ENCODE measurements at places on chromosomes 12 and 14.

- DNase-seq = no peak
Measured at GRCh38 chr12:105977652-105978051, 161.1 kb downstream of the NUAK1 start.

- no peak for DNase-seq
Measured at GRCh38 chr12:48985475-48985897, 7.4 kb downstream of the WNT1 start.

DNA sequence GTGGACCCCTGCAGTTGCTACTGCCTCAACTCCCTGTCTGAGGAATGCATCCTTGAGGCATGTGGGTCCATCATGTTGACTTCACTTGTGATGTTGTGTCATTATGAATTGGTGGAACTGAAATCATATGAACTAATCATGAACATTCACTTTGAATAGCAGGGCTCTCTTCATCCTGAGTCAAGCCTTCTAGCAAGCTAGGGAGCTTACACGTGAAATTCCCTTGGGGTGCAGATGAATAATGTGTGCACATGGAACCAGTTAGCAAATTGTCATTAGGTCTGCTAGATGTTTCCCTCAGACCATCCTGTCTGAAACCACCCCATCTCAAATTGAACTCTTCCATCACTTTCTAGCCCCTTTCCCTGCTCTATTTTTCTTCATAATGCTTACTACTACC lies 3.6 kb downstream of the COQ6 start:
- DNase-seq = no peak

GRCh38 chr12:123449249-123449733 lies 8.6 kb upstream of the SNRNP35 start:
- no peak for DNase-seq

- peak; percentile 9 for DNase-seq
Measured at GRCh38 chr12:76586764-76587395, 27.3 kb upstream of the OSBPL8 start.

DNA sequence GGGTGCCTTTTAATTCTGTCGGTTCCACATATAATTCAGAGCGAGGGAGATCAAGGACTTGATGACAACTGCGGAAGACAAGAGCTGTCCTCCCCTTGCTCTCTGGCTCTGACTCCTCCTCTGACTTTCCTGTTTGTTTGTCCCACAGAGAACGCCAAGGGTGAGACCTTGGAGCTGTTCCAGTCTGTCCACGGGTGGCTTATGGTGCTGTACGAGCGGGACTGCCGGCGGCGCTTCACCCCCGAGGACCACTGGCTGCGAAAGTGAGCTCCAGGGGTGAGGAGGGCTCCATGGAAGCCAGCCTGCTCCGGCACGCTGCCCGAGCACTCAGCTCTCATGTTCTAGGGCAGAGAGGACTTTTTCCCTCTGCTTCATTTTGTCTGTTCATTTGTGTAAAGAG lies 32.8 kb downstream of the UBE3B start:
- DNase-seq = no peak

DNA sequence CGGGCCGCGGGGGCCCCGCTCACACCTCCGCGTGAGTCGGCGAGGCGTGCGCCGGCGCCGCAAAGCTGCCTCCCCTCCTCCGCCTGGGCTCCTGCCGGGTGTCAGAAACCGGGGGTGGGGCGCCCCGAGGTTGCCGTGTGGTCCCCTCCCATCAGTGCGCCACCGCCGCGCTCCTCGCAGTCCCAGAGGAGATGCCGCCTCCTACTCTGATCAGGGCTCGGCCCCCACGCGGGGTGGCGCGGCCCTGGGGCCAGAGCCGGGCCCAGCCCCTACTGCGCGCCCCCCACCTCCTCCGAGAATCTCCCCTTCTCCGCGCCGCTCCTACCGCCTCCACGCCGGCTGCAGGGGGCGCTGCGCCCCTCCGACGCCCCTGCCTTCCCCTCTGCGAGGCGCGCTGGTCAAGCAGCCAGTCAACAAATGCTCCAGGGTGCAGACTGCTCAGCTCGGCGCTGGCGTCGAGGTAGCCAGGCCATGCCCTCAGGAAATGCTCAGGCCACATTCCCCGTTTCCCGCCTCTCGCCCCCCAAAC lies 467 bp upstream of the JAG2 start:
- peak; percentile 77 for DNase-seq

DNA sequence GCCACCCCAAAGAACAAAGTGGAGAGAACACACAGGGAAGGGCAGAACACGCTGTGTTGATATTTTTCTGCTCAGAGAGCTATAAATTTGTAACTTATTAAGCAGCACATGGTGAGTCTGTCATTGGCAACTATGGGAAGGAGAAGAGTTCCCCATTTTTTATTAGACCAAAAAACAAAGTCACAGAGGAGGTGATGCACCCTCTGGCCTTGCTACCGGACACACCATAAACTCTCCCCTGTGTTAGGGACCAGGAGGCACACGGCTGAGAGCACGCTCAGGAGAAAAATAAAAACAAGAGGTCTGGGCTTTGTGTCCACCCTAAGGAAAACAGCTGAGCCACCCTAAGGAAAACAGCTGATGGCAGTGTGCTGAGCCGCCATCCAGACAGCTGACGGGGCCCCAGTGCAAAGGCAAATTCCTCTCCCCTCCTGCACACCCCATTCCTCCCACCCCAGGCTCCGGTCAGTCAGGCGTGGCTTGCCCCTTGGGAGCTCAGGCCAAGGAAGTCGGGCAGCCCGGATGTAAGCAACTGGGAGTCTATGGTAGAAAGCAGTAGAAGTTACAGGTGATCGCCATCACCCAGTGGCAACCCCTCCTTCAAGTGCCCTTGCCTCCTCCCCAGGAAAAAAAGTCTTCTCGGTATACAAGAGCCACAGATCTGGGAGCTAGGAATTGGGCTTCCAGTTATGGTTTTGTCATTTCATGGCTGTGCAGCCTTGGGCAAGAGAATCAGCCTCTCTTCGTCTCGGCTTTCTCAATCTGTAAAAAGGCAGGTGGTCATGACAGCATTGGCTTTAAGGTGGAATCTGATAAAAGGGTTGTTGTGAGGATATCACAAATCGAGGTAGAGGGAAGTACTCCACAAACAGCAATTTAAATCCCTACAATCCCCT lies 2.4 kb downstream of the PXN start:
- DNase-seq = no peak

DNA sequence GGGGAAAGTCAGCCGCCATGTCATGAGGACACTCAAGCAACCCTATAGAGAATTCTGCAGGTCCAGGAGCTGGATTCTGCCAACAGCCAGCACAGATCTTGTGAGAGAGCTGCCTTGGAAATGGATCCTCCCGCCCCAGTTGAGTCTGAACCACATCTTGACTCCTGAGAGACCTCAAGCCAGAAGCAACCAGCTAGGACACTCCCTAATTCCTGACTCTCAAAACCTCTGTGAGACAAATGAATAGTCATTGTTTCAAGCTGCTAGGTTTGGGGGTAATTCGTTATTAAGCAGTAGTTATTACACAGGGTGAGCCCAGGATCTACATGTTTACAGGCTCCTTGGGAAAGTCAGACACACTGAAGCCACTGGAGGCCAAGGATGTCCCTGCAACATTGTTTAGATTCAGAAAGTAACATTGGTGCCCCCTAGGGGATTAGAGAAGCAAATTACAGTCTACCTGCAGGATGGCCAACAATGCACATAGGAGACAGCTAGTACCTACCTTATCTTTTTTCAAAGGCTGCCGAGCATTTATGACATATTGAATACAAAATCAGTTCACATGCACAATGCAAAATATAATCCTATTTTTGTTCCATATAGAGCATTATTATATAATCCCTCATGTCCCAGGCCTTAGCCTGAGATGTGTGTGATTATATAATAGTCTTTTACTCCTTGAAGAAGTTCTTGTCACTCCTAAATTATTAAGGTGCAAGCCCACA lies 57.9 kb upstream of the FICD start:
- peak; percentile 70 for DNase-seq

GRCh38 chr12:78864870-78865463 lies 393 bp downstream of the SYT1 start:
- DNase-seq = peak; percentile 2

- no peak for DNase-seq
Measured at GRCh38 chr12:125300249-125300648, 235.0 kb downstream of the AACS start.

GRCh38 chr12:108129017-108129812 lies at the start of gene WSCD2:
Gene WSCD2, plus strand, starts transcription at chr12:108129288. Its CDS starts 66,545 bp downstream, at chr12:108195833.
- DNase-seq = peak; percentile 13

- DNase-seq = no peak
Measured at GRCh38 chr12:52436000-52436827, 2.0 kb upstream of the KRT75 start.

GRCh38 chr12:75543529-75543928 lies 32.1 kb upstream of the KRR1 start:
- no peak for DNase-seq

GRCh38 chr12:57552306-57552651 lies 2.4 kb downstream of the KIF5A start:
- DNase-seq = no peak

GRCh38 chr14:43143106-43143505 lies 1364.0 kb downstream of the FSCB start:
- no peak for DNase-seq

DNA sequence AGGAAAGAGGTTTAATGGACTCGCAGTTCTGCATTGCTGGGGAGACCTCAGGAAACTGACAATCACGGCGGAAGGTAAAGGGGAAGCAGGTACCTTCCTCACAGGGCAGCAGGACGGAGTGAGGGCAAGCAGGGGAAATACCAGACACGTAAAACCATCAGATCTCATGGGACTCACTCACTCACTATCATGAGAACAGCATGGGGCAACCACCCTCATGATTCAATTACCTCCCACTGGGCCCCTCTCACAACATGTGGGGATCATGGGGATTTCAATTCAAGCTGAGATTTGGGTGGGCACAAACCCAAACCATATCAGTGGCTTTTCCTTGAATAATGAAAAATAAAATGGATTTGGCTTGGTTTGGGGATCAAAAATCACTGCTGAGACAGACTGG lies 380.5 kb downstream of the VRK1 start:
- DNase-seq = no peak

DNA sequence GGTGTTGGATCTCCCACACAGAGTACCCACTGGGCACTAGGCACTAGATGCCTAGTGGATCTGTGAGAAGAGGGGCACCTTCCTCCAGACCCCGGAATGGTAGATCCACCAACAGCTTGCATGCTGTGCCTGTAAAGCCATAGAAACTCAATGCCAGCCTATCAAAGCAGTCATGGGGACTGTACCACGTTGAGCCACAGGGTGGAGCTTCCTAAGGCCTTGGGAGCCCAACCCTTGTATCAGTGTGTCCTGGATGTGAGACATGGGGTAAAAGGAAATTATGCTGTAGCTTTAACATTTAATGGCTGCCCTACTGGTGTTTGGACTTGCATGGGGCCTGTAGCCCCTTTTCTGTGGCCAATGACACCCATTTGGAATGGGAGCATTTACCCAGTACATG lies 1024.9 kb downstream of the TMEM121 start:
- DNase-seq = no peak

- no peak for DNase-seq
Measured at GRCh38 chr12:31897781-31898503, 61.3 kb upstream of the RESF1 start.

DNA sequence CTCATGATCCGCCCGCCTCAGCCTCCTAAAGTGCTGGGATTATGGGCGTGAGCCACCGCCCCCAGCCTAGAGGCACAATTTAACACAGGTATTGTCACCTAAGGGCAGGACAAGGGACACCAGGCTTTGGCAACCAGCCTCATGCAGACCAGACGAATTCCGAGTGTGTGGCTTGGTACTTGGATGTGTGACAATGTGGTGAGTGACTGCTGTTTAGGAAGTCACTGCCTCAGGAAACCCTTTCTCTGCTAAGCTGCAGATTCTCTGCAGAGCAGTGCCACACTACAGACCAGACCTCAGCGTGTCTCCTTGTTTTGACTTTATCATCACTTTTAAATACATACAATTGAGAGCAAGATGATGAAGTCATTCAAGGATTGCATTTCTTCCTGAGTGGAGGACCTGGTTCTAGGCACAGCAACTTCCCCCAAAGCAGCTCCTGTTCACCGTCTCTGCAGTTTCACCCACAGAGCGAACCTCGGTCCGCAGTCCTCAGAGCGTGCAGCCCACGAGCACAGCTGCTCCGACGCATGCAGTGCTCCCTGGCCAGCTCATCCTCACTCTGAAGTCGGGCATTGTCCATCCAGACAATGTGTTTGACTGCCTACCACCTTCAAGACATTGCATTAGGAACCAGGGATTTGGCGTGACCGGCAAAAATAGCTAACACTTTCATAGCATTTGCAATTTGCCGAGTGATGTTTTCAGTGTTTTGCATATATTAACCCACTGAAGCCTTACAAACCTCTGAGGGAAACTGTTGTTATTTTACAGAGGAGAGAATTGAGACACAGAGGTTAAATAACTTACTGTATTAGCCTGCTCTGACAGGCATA lies 235.2 kb downstream of the CHST11 start:
- no peak for DNase-seq

- no peak for DNase-seq
Measured at GRCh38 chr14:54447231-54447692, 6.1 kb upstream of the CNIH1 start.

- DNase-seq = no peak
Measured at GRCh38 chr14:68922886-68923285, 56.2 kb downstream of the ACTN1 start.

GRCh38 chr12:176321-177181 lies 37.4 kb downstream of the SLC6A12 start:
- DNase-seq = peak; percentile 89

GRCh38 chr12:57985685-57986084 lies 44.3 kb downstream of the ATP23 start:
- no peak for DNase-seq

DNA sequence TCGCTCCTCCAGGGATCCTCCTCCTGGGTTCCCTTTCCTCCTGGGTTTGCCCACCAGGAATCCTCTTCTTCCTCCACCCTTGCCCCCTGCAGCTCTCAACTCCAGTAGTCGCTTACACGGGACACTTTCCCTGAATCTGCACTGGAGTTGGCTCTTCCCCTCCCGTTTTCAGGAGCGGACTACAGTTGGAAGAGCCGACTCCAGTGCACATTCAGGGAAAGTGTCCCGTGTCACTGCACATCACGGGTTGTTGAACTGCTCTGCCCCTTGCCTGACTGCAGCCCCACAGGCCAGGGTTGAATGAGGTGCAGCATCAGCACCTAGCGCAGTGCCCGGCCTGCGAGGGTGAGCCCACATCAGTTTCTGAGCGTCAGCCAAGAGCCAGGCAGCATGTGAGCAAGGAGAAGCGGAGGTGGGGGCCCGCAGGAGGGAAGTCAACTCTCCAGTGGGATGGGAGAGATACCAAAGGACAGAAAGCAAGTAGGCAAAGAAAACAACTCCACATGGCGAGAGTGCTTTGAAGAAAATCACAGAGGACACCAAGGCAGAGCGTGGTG lies 13.1 kb downstream of the RAPGEF3 start:
- no peak for DNase-seq

DNA sequence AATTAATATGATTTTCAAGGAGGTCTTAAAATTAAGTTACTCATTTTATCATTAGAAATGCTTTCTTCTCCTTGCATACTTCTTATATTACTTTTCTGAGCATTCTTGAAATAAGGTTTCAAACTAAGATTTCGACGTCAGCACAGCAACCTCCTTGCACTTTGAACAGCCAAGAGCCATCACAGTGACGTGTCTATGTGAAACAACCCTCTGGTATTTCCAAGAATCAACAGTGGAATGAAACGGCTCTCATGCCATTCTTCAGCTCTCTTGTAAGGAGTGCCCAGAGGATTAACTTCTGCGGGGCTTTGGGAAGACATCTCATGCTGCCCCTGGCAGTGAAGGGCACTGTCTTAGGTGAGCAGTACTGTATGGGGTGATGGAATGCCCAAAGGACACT lies 109.2 kb downstream of the EFCAB11 start:
- DNase-seq = no peak

- DNase-seq = no peak
Measured at GRCh38 chr14:23168246-23168645, 15.2 kb downstream of the SLC7A8 start.

GRCh38 chr14:50659327-50659974 lies 8.7 kb downstream of the SAV1 start:
- no peak for DNase-seq

Measured in NCI-H1694 (cell line).